ENCODE measurements at places on chromosomes 7 and 10.

GRCh38 chr7:5687936-5688630, 93.4 kb downstream of the RNF216 start:
- DNase-seq, result no peak

DNA sequence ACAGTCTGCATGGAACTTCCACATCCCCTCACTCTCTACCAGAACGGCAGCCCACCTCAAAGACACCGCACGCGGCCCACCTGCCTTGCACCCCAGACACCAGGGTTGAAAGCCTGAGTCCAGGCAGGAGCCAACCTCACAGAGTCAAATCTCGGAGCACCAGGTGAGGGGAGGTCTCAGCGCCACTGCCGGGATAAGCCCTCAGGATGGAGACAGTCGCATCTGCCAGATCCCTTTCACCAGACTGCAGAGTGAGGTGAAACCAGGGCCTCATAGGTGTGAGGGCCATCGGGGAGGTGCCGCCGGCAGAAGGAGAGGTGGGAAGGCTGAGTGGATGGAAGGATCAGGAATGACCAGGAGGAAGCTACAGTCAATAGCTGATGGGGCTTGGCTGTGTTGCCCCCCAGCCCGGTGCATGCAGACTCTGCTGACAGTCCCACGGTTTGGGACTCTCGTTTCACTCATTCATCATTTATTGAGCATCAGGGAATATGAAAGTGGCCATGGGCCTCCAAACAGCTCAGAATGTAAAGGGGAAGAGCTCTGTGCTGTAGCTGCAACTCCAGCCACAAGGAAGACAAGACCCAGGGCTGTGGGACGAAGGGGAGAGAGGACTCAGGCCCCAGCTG, 315.0 kb downstream of the PTPRN2 start:
- DNase-seq, result no peak

GRCh38 chr7:135454060-135454459, 55.8 kb downstream of the CNOT4 start:
- DNase-seq, result no peak

GRCh38 chr7:26298472-26299058, 6.9 kb downstream of the SNX10 start:
- DNase-seq, result no peak

GRCh38 chr7:92404170-92404614, 43.1 kb upstream of the GATAD1 start:
- no peak for DNase-seq

GRCh38 chr7:25359471-25360059, 131.3 kb upstream of the NPVF start:
- no peak for DNase-seq

- DNase-seq, result no peak
Observed at GRCh38 chr10:75223507-75223906, 12.2 kb downstream of the COMTD1 start.

- DNase-seq, result no peak
Observed at GRCh38 chr7:80189638-80190037, 55.0 kb downstream of the GNAI1 start.

DNA sequence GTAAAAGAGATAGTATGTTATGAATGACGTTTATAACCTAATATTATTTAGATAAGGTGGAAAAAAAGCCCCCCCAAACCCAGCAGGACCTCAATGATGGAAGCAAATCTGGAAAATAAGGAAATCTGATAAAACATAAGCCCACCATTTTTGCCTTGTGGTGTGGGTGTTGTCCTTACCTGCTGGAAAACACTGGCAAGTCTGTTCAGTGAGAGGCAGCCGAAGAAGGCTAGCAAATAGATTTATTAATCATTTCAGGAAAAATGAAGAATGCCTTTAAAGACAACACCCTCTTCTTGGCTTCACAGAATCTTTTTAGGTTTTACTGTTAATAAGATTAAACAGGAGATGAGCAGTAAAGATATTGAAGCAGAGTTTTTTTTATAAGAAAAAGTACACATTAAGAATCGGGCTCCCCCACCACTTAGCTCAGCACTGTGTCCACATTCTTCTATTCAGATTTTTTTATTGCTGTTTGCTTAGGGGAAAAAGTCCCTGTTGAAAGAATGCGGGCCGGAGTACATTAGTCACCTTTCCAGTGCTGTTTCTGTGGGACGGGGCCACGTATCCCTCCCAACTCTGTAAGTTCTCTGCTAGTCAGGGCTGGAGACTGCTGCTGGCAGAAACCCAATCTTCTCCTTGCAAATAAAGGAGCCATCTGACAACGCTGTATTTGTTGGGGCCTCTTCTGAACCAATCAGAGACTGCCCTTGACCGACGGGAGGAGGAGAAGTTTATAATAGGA, 104.1 kb downstream of the EVX1 start:
- no peak for DNase-seq

- no peak for DNase-seq
Observed at GRCh38 chr7:131586259-131586658, 29.8 kb upstream of the PODXL start.

- no peak for DNase-seq
Observed at GRCh38 chr7:157526005-157526912, 189.5 kb downstream of the DNAJB6 start.

- DNase-seq, result peak; percentile 98
Observed at GRCh38 chr7:157010588-157011332, at the start of gene MNX1. Gene MNX1 (minus strand): TSS chr7:157010663. CDS start chr7:157010350, 313 bp downstream.

- DNase-seq, result no peak
Observed at GRCh38 chr7:18494821-18495408, 634 bp upstream of the HDAC9 start.

DNA sequence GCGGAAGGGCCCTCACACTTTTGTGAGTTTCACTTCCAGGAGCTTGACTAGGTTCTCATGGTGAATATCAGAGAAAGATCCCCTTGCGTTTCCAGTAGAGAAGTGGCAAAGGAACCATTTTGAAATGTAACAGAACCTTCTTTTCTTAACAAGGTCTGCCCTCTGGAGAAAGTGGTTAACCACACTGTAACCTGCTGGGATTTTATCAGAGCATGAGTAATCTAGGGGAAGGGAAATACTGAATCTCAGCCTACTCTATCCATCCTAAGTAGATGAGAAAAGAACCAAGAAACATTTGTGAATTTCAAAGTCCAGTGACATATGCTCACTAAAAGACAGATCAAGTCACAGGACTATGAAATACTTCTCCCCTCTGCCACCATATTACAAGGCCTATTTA, 235.5 kb downstream of the ZEB1 start:
- no peak for DNase-seq

GRCh38 chr7:26096136-26096535, 55.9 kb upstream of the NFE2L3 start:
- DNase-seq, result no peak

GRCh38 chr7:117639966-117640365, 160.1 kb downstream of the CFTR start:
- no peak for DNase-seq

GRCh38 chr10:850093-850492, 81.4 kb downstream of the LARP4B start:
- DNase-seq, result no peak

DNA sequence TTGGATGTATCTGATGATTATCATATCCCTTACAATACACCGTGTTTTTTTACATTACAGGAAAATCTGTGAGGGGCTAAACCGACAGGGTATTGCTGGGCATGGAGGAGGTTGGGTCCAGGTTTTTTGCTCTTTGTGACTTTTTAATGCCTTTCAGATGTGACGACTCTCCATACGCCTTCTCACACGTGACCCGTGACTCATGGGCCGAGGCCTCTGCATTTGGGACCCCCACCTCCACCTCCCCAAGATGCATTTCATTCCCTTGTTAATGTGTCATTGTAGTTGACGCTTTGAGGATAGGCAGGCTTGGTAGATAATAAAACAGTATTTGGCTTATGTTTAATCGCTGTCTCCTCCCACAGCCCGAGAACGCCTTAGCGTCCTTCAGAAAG, 95.3 kb downstream of the CUX1 start:
- DNase-seq, result no peak

DNA sequence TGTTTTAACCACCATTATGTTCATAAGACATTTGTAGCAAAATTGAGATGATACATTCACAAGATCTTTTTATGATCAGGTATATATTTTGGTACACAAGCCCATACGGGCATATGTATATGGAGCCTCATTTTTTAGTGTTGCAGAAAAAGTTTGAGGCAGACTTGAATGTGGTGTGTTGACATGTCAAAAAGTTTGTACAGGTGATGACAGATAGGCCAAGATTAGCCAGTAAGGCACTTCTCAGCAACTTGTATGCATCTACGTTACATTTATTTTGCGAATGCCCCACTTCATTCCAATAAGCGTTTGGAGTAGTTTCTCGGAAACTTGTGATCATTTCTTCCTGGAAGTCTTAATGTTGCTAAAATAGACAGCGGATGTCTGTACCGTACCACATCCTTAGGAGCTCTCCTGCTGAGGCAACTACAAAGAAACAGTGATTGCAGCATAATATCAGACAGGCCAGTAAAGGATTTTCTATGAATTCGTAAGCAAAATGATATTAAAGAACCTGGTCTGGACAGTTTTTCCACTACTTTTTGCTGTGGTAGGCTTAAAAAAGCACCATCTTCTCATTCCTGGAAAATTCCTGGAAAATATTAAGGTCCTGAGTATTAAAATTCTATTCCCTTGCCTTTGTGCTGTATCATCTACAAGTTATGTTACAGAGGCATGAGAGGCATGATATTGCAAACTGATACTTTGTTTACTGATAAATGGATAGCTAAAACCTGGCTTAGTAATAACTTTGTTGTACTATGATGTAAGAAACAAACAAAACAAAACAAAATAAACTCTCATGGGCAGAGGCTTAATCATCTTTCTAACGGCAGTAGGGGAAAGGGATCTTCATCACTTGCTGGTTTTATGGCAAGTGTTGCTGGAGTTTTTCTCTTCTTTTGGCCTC, 153.6 kb downstream of the HDAC9 start:
- no peak for DNase-seq

DNA sequence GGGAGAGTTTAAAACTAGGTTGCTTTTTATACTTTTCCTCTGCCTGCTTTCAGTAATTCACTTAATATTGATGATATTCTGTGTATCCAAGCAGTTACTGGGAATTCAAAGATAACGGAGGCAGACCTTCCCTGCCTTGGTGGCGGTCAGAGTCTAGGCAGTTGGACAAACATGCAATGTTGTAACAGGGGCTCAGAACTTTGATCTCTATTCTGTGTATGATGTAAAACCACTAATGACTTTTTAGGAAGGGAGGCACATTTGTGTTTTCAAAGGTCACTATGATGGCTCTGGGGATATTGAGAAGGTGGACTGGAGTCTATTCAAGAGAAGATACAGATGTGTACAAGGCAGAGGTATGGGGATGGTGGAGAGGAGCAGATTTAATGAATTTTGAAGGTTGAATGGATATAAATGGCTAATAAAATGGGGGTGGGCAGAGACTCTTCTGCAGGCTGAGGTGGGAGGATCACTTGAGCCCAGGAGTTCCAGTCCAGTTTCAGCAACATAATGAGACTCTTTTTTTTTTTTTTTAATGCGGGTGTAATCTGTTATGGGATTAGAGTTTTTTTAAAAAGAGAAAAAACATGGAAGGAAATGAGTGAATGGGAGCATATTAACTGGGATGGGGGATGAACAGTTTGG, 5.7 kb upstream of the PON2 start:
- no peak for DNase-seq

GRCh38 chr10:36450380-36450779, 675.0 kb upstream of the ANKRD30A start:
- DNase-seq, result no peak

DNA sequence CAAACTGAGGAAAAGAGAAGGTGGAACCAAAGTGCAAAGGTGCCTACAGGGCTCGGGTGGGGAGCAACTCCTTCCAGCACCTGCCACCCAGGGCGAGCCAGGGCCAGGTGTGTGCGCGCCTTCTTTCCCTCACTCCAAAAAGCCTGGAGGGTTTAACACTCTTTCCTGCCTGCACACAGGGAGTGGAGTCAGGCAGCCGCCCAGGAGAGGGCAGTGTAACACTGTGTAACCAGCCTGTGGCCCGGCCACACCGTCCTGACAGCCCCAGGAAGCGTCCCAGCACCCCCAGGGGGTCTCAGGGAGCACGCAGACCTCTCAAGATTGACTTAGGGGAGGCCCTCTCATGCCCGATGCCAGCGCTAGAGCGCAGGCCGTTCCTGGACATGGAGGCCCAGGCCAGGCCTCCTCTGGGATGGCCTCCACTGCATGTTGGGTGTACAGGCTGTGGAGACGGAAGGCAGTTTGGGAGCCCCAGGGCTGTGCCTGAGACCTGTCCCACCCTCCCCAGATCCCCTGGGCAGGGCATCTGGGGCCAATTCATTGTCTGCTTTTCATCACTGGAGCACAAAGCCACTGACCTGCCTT, 13.4 kb downstream of the BRI3 start:
- DNase-seq, result peak; percentile 77

- DNase-seq, result no peak
Observed at GRCh38 chr10:6464862-6465430, 115.1 kb downstream of the PRKCQ start.

- no peak for DNase-seq
Observed at GRCh38 chr7:50206453-50207250, 97.9 kb upstream of the IKZF1 start.

DNA sequence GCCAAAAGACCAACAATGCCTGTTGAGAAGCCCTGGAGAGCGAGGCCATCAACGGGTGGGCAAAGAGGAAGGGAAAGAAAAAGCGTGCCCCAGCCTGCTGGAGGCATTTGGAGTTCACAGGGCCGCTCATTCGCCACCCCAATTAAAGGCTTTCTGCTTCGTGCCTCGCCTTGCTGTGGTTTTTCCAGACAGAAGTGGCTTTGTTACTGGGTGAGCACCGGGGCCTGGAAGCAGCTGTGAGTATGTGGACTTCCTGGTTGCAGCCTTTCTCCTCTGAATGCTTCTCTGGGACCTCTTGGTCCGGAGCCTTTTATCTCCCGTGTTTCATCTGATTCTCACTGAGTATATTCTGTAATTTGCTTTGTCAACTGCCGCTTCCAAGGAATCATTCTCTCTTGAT, 118.1 kb upstream of the EGR2 start:
- DNase-seq, result no peak

DNA sequence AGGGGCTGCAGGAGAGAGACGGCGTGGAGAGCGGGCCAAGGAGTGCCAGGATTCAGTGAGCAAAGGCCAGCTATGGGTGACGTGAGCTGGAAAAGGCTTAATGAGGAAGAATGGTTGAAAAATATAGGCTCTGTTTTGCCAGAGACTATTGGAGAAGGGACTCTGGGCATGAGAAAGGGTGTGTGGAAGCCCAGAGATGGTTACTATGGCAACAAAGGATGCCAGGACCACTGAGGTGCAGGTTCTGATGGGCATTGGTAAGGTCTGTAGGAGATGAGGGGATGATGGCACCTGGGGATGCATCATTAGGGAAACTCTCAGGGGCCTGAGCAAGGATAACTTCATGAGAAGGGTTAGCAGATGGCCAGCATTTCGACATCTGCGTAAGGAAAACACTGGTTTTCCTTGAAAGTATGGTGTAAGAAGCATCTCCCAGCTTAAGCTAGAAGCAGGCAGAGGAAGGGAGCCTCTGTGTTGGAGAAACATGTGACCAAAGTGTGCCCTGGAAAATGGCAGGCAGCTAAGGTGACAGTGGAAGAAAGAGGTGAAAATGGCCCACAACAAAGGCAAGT, 21.6 kb upstream of the FAM180A start:
- DNase-seq, result no peak

DNA sequence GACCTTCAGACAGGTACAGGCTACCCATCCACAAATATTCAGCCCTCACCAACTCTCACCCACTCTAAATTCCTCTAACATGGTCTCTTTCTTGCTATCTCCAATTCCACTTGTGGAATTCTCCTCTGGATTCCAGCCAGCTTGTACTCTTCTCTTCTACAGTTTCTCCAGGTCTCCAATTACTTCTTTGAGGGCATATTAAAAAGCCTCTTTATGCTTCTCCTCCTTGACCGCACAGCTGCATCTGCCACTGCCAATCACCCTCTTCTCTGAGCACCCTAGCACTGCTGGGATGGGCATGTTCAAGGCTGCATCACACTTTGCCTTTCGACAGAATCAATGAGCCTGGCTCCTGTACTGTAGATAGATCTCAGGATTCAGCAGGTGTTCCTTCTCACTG, 101.5 kb upstream of the ANKRD1 start:
- no peak for DNase-seq
